ENCODE measurements at places on chromosomes 3 and 15.

- no peak for DNase-seq
These were observed 300.5 kb upstream of the MME start for GRCh38 chr3:154779571-154779970.

DNA sequence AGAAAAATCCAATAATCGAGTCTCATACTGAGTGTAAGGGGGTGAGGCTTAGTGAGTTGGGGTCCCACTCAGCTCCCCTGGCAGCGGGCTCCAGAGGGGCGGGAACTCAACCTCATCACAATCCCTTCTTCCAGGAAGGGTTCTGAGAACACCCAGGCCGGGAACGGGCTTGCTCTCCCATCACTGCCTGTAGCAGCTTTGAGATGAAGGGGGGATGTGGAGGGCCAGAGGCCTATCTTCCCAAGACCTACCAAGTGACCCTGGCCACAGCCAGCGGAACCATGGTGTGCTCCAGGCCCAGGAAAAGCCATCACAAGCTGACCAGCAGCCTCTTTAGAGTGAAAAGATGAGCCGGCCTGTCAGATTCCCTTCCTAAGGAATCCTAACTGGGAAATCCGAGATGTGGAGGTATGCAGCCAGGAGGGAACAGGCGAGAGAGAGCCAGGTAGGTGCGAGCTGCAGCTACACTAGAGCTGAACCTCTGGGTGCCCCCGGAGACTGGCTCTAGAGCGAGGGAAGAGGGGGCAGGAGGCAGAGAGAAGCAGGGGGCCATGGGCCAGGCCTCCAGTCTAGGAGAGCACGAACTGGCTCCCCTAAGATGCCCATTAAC, 18.5 kb downstream of the GRAMD2A start:
- no peak for DNase-seq

DNA sequence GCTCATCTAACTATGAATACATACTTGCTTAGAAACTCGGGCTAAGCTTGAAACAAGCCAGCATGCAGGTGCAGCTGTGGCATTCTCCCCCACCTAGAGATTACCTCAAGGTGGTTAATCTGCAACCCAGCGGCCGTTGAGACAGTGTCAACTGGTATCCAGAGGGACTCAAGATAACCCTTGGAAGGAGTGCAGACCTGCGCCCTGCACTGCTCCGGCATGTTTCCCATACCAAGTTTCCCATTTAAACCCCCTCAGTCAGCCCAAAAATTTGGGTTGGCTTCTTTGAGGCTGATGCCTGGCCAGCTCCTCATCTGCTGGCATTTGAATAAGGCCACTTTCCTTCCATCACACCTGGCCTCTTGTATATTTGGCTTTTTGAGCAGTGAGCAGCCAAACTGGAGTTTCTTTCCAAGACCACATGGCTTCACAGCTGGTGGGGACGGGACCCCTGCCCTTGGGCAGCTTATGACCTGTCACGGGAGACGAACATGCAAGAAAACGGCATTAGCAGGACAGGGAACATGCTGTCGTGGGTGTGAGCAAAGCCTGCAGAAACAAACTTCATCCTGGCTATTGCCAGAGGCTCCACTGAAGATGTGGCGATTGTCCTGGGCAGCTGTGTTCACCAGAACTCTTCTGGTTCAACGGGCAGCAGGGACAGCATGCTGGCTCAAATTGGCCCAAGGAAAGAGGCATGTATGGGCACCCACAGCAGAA, 98.2 kb downstream of the PLXNA1 start:
- no peak for DNase-seq

DNA sequence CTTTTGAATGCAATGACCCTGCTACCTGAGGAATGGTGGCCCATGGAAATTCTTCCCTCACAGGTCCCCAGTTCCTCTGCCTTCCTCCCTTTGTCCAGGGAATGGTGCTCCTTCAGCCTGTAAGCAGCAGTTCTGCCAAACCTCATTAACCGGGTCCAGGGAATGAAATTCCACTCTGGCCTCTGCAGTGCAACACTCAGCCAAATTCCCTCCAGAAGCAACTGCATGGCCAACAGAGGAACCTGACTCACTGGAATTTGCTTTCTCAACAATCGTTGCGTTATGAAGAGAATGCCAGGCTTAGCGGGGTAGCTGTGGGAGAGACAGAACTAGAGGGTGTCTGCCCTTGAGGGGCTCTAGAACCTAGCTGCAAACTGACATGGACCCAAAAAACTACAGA, 449.4 kb upstream of the PROK2 start:
- DNase-seq, result no peak

Data from 8988T (cell line).